Stimulated activated CD8-positive, alpha-beta memory T cell treated with anti-CD3 and anti-CD28 coated beads, Interleukin-4, amount 100 ng/mL, for 1 hour (primary cell): ENCODE measurements at places on chromosomes 3 and 15.

- DNase-seq = no peak
Measured at GRCh38 chr3:172750069-172750367, 508 bp upstream of the ECT2 start.

DNA sequence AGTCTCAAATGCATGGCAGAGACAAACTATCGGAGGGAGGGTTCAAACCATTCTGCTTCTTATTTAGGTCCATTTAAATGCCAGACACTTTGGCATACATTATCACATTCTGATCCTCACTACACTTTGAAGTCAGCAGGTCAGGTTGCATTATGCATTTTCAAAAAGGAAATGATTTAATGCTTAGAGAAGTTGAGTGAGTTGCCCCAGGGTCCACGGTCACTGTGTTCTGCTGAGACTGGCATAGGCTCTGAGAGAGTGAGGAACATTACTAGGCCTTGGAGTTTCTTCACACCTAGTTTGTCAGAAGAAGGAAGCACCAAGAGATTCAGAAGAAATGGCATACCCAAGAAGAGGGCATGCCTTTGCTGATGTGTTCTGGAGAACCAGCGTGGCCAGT is 46.3 kb upstream of the ACAN start:
- no peak for DNase-seq

DNA sequence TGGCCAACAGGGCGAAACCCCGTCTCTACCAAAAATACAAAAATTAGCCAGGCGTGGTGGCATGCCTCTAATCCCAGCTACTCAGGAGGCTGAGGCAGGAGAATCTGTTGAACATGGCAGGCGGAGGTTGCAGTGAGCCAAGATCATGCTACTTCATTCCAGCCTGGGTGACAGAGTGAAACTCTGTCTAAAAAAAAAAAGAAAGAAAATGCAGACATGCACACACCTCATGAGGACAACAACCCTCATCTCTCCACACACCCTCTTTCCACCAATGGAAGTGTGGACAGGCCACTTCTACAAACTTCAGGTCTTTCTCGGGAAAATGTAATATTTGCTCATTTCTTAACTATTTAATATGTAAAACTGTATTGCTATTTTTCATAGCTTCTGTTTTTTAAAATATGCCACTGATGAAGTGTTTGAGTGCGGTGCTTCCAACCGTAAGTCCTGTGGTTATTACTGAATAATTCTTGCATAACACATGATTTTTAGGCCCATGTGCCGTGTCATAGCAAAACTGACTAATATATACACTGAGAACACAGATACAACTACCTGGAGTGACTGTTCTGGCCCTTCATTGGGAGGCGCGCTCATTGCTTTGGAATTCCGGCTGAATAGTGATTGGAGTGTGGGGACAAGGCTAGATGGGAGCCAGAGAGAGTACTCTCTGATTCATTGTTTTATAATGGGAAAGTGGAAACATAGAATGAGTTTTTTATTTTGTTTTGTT is 23.1 kb downstream of the LRRC31 start:
- DNase-seq = no peak

GRCh38 chr15:63344731-63345390 is 36.8 kb downstream of the CA12 start:
- no peak for DNase-seq

DNA sequence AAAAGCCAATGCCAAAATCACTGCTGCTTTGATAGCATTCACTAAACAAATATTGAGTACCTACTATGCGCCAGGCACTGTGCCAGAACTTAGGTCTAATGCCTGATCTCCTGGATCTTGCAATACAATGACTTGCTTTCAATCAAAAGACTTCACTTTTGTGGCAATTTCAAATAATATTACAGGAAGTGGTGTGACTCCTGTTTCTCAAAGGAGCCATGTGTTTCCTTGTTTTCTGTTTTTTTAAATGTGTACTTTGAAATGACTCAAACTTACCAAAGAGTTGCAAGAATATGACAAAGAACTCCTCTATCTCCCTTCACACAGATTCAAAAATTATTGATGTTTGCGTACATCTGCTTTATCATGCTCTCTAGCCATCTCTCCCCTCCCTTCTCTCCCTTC is 18.3 kb downstream of the OSBPL10 start:
- no peak for DNase-seq

GRCh38 chr3:181327349-181327748 is 337.8 kb upstream of the DNAJC19 start:
- DNase-seq = no peak

DNA sequence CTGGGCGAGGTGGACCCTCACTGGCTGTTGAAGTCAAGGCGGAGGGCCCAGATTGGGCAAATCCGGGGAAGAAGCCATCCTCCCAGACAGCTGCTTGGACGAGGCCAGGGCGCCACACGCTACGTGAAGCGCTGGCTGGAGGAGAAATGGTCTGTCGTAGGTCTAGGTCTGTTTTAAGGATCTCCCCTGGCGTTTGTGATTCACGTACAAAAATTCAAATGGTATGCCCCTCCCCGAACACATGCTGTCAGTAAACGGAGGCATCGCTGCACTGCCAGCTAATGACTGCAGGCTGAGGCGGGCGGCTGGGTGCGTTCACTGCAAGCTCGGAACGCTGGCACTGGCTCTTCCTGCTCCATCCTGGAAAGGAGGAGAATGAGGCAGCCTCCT is 69.9 kb downstream of the EPHB3 start:
- no peak for DNase-seq

DNA sequence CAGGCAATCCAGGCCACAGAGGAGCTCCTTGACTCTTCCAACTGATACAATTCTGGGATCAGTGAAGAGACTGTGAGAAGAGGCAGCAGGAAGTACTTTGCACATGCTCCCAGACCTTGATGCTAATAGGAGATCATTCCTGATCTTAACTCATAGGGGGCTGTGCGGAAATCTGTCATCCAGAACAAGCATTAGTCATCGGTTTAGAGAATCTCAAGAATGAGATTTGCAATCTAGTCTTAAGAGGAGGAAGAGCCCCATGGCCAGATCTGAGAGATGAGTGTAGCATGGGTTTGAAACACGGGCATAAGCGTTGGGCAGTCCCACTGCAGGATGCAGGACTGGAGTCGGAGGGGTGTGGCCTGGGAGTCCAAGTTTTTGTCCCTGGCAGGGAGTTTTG is 1081.1 kb downstream of the NAALADL2 start:
- no peak for DNase-seq

GRCh38 chr15:47477341-47477740 is 240.0 kb upstream of the SEMA6D start:
- DNase-seq = no peak

DNA sequence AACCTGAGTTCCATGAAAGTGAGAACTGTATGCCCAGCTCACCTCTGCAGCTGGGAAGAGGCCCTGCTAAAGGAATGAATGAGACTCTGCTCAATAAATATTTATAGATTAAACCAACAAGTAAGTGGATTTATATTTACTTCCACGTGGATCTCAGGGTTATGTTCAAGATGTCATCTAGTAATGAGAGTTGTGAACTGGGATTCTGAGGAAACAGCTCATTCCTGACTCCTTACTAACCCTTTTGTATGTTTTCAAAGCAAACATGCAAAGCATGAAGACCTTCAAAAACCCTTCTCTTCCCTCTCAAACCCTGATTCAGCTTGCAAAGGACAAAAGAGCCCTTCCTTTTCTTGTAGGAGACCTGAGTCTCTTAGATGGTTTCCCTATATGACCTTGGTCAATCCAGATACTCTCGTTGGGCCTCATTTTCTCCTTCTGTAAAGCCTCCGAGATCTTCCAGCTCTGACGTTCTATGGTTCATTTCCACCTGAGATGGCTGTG is 53.4 kb downstream of the LSM3 start:
- no peak for DNase-seq

- DNase-seq = no peak
Measured at GRCh38 chr3:9778143-9779074, 8.7 kb upstream of the CAMK1 start.

DNA sequence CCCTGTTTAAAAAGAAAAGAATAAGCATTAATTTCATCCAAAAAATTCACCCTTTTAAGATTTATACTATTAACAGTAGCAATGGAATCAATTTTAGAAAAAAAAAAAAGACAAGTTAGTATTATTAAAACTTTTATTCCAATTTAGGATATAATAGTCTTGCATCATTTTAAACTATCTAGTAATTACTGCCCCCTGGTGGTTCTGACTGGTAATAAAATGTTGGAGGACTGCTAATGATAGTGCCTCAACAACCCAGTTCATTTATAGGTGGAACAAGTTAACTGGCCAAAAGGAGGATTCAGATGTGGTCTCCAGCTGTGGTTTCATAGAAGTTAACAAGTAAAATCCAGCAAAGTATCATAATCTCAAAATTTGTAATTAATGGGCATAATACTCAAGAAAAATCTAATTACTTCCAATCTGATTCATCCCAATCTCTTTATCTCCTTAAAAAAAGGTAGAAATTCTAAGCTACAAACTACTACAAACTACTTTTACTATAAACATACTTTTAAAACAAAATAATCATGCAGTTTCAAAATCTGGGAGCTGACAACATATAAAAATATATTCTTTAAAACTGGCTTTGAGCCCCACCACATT is 30.7 kb upstream of the WDR49 start:
- DNase-seq = no peak

- no peak for DNase-seq
Measured at GRCh38 chr15:66896611-66897010, 168.8 kb upstream of the SMAD3 start.

- no peak for DNase-seq
Measured at GRCh38 chr3:13517253-13517977, 31.5 kb upstream of the FBLN2 start.

- no peak for DNase-seq
Measured at GRCh38 chr3:118525077-118525476, 509.6 kb downstream of the IGSF11 start.

GRCh38 chr15:67018026-67018425 is 47.4 kb upstream of the SMAD3 start:
- DNase-seq = no peak

DNA sequence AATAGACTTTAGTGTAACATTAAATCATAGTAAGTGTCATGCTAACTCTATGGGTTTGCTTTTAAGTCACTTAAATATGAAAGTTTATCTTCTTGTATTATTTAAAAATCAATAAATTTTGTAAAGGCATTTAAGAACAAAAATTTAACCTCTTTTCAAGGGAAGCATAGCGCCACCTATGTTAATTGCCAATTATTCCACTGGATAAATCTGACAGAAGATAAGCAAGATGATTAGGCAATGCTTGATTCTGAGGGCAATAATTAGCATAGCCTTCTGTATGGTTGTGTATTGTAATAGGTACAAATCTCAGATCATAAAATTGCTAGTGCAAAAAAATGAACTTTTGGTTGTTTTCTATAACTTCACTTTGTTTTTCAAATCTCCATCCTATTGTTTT is 560.1 kb downstream of the GRM7 start:
- no peak for DNase-seq

GRCh38 chr15:40102897-40103858 is 5.5 kb downstream of the BMF start:
- no peak for DNase-seq

GRCh38 chr15:50883903-50884302 is 24.6 kb upstream of the AP4E1 start:
- no peak for DNase-seq

DNA sequence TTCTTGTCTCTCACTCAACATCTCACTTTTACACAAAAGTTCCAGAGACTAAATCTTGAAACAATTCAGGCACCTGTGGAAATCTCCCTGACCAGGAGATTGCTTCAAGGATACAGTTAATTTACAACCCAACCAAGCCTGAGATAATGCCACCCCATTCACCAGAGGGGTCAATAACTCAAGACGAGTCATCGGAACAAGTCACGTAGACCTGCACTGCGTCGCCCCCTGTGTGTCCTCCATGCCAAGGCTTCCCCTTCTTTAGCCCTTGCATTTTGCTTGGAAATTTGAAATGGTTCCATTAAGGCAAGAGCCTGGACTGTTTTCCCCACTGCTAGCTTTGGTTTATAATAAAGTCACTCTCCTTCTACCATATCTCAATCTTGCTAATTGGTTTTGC is 129.0 kb upstream of the NEO1 start:
- DNase-seq = no peak

DNA sequence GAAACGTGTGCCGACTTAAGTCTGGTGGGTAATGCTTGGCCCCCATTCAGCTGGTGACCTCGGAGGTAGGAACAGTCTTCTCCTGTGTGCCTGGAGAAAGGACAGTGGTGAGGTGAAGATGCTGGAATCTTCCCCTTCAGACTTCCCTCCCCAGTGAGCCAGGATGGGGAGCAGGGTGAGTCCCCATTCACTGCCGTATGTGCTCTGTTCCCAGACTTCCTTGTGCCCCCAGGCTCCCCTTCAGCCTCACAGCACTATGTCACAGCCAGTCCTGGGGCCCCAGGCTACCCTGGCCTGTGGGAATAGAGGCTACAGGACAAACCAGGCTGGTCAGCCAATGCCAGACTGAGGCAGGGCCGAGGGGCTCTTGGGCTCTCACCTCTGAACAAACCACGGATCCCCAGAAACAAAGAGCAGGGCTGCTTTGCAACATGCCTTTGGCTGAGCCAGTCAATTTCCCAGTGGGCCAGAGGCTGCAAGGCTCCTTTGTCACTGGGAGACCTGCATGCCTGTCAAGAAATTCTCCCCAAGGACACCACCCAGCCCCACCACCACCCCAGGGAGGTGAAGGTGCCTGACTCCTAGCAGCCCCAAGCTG is 31.8 kb upstream of the HHATL start:
- DNase-seq = no peak

GRCh38 chr3:125078951-125079674 is 23.3 kb upstream of the HEG1 start:
- no peak for DNase-seq

DNA sequence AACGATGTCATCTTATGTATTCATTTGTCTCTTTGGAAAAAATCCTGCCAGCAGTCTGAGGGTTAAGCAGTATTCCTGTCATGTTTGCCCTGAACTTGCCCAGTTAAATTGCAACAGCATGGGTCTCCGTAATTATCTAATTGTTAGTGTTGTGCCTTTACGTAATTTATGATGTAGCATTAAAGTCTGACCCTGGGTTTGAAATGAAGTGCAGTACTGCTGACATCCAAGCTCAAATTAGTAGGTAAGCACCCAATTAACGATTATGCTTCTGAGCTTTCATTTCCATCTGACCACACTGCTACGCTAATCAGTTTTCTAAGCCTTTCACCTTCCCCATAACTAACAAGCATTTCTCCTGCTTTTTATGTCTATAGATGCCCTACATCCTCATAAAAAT is 241.8 kb downstream of the ARRDC4 start:
- no peak for DNase-seq

GRCh38 chr3:45106874-45107273 is 39.3 kb downstream of the CDCP1 start:
- DNase-seq = no peak

DNA sequence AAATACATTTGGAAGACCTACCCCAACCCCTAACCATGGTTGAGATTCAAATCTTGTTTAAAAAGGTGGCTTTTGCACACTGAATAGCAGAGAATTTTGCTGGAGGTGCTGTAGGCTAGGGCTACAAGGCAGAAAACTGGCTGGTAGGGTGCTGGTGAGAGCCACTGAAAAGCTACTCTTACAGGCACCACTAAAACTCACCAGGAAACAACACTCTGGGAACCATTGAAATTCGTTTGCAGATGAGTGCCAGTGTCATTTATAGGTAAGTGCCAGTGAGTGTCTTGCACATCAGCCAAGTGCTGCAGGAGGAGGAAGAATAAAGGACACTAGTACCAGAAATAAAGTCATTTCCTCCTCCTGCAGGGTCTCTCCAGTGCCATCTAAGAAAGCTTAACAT is 610.2 kb downstream of the ZNF385D start:
- no peak for DNase-seq

- no peak for DNase-seq
Measured at GRCh38 chr3:16303037-16303575, 38.1 kb downstream of the OXNAD1 start.
